ENCODE measurements at places on chromosomes 6 and 20.
A peak's percentile ranks its signal among the peaks of the same experiment; 100 is the strongest.

- DNase-seq: no peak
Measured at GRCh38 chr6:168093071-168093505, 14.1 kb upstream of the FRMD1 start.

GRCh38 chr6:136526196-136526930 is 23.9 kb downstream of the MAP7 start:
- peak; percentile 36 for DNase-seq

DNA sequence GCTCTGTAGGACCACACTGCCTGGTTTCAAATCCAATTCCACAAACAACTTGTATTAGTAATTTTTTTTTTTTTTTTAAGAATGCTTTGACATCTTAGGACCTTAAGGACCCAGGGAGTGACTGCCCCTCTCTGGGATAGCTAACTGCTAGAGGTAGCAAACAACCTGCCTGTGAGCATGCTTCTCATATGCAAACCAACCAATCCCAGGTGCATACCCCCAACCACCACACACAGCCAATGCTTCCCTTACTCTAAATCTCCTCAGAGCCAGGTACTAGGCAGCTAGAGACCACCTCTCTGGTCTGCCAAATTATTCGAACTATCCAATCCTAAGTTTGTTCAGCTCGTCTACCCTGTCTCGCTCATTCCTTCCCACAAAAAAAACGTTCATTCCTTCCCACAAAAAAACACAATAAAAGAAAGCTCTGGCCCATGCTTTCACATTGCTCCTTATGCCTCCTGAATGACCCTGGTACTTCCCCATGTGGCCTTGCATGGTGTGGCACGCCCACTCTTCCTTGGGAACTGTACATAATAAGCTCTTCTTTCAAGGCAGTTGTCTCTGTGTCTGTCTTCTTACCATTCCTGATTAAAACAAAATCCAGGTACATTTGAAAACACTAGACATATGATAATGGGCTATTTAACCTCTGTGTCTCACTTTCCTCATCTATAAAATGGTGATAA is 6.4 kb downstream of the SERAC1 start:
- DNase-seq: no peak

GRCh38 chr6:71454056-71454455 is 165.4 kb downstream of the OGFRL1 start:
- no peak for DNase-seq

GRCh38 chr6:112690497-112691202 is 343.5 kb downstream of the RFPL4B start:
- DNase-seq: no peak

DNA sequence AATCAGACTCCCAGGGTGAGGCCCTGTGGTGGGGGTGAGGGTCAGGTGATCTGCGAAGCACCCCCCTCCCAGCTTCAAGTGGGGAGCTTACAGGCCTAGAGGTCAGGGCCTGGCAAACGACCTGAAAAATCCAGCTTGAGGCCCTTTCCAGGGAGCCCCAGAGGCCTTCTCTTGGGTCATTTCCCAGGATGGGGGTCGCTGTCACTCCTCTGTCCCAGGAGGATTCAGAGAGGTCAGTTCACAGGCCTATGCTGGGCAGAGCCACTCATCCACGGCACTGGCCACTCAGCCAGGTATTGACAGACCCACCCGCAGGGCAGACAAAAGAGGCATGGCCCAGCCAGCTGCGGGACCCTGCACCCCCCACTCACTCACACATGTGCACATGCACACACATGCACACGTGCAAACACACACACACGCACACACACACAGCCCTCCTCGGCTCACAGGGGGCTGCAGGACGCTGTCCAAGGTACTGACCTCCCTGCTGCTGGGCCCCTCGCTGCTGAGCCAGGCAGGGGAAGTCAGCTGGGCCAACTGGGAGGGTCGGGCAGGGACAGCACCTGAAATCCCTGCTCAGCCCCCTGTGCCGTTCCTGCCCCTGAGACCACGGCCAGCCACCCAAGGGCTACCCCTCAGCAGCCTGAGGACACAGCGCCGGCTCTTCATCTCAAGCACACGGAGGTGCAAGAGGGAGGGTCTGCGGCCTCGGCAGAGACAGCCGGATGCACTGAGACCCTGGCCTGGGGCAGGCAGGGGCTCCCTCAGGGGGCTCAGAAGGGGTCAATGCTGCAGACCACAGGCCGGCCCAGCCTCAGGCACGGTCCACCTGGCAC is 113.8 kb downstream of the TAF4 start:
- DNase-seq: no peak

All from activated CD4-positive, alpha-beta T cell treated with anti-CD3 and anti-CD28 coated beads, Interleukin-2, amount 50 U/mL, for 48 hours (primary cell).